RPMI7951 (cell line): ENCODE measurements at places on chromosomes 16 and 17. TPM values are rescaled to one million over a fixed set of nuclear protein-coding genes. Genes with fewer than 3 reads are reported as not detected.

CSH1 gene
- not detected in 2 replicates for total RNA-seq

TRPV3 gene
- total RNA-seq = under 0.01 and 0.10 TPM in 2 replicates

MMP2 gene
- 667 and 839 TPM in 2 replicates for total RNA-seq

CLEC10A gene
- not detected in 2 replicates for total RNA-seq

PDILT gene
- total RNA-seq = not detected in 2 replicates

METTL23 gene
- total RNA-seq = 47.9 and 56.9 TPM in 2 replicates

NPIPB6 gene
- total RNA-seq = 0.24 and 0.29 TPM in 2 replicates

- DNase-seq = no peak
Measured at GRCh38 chr17:2946144-2946543, 117.3 kb downstream of the OR1D5 start.

DNA sequence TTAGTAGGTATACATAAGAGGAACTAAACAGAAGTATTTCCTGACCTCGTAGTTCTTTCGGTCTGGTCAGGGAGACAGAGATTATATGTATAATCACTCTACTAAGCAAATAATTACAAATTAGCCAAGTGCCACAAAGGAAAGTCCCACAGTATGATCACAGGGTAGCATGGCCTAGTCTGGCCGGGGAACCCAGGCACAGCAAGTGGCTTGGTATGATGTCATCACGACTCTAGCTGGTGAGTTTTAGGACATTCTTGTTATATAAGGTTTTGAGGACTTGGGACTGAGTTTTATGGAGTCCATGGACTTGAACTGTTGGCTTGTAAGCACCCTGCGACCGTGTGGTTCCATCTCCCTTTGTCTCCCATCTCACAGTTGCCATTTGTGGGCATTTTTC is 316.5 kb upstream of the ZFHX3 start:
- no peak for DNase-seq

DNA sequence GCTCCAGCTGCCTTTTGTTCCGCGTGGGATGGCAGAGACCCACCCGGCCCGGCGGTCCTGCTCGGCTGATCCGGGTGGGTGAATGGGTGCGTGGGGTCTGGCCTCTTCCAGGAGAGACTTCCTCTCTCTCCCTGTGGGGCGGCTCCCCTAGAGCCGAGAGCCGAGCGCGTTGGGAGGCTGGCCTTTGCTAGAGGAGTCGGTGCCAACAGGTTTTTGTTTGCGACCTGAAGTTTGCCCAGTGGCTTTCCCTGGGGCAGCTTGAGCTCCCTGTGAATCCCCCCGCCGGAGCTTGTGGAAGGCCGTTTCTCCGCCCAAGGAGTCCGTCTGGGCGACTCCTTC is 970 bp downstream of the EPN2 start:
- peak; percentile 22 for DNase-seq

GRCh38 chr17:48463526-48463925 is 33.5 kb upstream of the SKAP1 start:
- DNase-seq = no peak

GRCh38 chr16:55775857-55776256 is 57.0 kb downstream of the CES1 start:
- no peak for DNase-seq

DNA sequence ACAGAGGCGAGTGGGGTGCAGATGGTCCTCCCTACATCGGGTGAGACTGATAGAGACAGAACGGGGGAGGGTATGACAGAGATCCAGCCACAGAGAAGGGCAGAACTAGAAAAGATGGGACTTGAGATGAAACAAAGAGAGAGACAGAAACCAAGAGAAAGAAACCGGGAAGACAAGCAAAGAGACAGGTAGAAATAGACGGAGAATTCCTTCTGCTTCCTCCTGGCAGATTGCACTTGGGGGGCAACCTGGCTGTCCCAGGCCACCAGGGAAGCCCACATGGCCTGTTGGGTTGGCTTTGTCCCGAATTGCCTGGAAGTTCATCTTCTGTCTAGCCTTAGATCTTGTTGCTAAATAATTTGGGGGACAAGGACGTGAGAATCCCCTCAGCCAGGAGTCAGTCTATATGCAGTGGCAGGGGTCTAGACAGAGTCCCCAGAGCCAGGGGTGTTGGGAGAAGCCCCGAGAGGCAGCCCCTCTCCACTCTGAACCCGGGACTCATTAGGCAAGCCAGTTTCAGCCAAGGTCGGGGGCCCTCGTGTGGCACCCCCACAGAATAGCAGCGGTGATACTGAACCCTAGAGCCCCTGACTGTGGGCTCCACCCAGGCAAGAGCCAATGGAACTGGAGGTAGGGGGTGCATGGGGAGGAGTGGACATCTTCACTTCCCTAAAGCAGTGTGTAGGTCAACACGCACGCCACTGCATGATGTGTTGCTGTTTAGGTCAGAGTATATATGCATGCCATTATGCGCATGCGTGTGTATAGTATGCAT is 627 bp upstream of the TSPOAP1 start:
- no peak for DNase-seq

GRCh38 chr17:44331249-44331760 is 6.7 kb upstream of the SLC25A39 start:
- DNase-seq = peak; percentile 62

GRCh38 chr17:47205419-47205963 is 3.7 kb upstream of the MYL4 start:
- DNase-seq = peak; percentile 70

- DNase-seq = no peak
Measured at GRCh38 chr17:48645639-48646182, 19.6 kb upstream of the HOXB9 start.

DNA sequence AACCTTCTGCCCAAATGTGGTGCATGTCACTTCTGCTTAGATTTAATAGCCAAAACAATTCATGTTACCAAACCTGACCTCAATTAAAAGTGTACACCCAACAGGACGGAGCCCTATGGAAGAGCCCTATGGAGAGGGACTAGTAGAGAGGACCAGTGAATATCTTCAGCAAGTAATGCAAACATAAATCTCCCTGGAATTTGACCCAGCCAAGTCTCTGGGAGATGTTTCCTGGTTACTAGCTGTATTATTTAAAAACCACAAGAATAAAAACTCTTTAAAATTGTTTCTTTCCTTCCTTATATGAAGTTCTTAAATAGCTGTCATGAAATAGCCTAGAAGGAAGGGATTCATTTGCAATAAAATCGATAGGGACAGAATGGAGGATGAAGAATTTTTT is 255.8 kb downstream of the CDH11 start:
- DNase-seq = no peak

DNA sequence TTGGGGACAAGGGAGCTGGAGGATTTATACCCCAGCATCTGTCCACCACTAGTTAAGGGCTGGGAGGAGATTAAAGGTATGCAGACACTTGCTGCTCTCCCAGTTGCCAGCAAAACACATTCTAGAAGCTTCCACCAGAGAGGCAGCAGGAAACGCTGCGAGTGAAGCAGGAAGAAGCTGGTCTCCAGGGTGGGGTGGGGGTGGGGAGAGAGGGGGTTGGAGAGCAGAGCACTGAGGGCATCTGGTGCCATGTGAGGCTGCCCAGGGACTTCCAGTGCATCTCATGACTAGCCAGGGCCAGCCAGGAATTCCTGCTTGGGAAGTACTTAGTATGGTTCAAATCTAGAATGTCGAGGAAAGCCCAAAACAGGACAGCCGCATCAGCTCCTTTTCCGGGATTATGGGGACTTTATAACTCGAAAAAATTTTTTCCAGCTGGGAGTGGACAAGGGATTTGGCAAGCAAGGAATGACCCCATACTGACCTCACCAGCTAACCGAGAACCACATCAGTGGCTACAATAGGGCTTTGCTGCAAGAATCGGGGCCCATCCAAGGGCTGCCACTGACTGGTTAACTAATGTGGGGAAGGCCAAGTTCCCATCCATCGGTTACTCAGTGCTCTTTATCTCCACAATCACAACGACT is 26.2 kb upstream of the AXIN2 start:
- DNase-seq = no peak

DNA sequence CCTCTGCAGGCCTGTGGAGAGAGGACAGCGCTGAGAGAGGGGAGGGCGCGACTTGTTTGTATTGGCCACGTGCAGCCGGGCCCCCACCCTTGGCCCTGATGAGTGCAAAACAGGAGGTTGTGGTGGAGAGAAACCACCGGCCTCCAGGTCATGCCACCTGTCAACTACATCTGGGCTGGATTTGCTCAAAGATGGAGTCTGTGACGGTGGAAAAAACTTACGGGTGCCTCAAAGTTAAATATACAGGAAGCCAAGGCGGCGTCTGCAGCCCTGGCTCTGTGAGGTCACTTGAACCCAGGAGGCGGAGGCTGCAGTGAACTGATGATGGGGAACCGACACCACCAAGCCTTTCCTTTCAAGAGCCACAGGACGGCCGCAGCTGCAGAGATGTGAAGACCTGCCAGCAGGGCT is 15.7 kb downstream of the C16orf74 start:
- no peak for DNase-seq

DNA sequence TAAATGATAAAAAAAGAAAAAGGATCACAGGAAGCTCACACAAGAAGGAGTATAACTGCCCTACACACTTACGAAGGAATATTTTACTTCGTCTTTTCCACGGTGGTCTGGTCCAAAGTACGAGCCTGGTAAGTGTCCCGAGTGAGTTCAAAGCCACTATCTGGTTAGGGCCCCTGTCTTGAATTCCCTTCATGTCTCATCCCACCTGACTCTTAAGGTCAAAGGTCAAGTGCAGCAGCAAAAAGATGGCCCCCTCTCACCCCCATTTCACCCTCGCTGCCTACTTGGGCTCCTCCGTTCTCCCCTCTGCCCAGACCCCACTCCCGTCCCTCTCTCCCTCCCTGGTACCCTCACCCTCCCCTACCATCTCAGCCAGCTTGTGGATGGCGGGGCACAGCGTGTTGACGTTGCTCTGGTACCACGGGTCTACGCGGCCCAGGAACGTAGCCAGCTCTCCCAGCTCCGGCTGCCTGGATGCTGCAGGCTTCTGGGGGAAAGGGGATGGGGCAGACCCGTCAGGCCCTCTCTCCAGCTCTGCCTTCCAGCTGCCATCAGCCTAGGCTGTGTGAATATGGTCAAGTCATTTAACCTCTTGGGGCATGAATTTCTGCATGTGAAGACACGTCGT is 27.8 kb upstream of the MFSD6L start:
- DNase-seq = no peak

DNA sequence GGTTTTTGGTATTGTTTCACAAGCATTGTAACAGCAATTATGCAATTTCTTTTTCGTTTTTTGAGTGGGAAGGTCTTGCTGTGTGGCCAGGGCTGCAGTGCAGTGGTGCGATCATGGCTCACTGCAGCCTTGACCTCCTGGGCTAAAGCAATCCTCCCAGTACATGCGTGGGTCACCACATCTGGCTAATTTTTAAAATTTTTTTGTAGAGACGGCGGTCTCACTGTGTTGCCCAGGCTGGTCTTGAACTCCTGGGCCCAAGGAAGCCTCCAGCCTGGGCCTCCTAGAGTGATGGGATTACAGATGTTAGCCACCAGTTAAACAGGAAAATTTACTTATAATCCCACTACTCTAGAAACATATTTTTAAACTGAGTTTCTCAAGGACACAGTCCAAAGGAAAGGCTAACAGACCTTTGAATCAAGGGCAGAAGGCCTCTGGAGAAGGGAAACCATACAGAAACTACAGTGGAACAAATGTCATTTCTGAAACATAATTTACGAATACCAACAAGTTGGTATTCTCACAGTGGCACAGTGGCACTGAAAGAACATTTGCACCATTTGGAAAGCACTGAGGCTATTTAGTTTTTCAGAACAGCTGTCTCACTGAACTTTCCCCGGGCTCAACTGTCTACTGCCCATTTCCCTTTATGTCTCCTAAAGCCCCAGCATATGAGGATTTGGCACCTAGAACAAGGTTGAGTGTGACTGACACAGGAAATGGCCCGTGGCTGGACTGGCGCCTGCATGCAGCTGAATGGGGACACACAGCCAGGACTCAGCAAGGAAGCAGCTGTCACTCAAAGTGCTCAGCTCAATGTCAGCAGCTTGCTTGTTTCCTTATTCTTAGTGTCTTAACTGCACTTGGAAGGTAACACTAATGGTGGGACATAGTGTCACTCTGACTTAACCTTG is 2.8 kb upstream of the PRKAR1A start:
- peak; percentile 26 for DNase-seq

- DNase-seq = no peak
Measured at GRCh38 chr17:79045001-79045729, 21.2 kb downstream of the C1QTNF1 start.

- no peak for DNase-seq
Measured at GRCh38 chr17:8274816-8275215, 13.7 kb upstream of the RANGRF start.

- DNase-seq = no peak
Measured at GRCh38 chr17:74085434-74085833, 118.0 kb upstream of the RPL38 start.

GRCh38 chr16:88524973-88525662 is 45.1 kb upstream of the ZC3H18 start:
- no peak for DNase-seq

GRCh38 chr16:52548261-52549010 is 1.5 kb upstream of the TOX3 start:
- no peak for DNase-seq

DNA sequence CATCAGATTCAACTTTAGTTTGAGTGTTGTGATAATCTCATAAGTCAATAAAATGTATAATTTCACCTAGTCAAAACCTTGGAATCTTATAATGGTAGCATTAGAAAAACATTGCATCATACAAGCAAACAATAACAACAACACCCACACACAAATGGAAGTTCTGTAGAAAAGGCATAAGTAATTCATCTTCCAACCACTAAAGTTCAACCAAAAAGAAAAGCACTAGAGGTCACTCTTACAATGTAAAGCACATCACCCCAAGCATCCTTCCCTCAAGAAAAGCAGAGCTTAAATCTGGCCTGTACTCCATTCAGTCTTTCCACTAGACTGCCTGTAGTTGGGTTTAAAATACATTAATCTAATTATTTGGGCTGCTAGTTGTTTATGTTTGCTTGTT is 1.8 kb downstream of the CNTNAP4 start:
- DNase-seq = no peak

- no peak for DNase-seq
Measured at GRCh38 chr16:10870808-10871156, 6.2 kb upstream of the CIITA start.

- DNase-seq = no peak
Measured at GRCh38 chr16:7148606-7149005, 184.0 kb upstream of the RBFOX1 start.

DNA sequence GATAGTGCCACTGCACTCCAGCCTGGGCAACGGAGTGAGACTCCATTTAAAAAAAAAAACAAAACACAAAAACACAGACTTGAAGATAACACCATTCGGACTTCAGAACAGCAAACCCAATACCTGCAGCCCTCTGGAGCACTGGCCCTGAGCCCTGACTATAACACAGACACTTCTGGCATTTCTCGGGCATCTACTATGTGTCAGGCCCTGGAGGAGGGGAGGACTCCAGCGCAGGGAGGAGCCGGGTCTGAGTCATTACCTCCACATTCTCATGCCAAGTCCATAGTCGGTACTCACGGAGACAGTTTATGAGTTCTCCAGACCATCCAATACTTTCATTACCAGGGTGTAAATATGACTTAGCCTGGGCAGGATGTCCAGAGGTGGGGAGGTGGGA is 48.8 kb downstream of the PITPNM3 start:
- DNase-seq = peak; percentile 88
